ENCODE measurements at places on chromosomes 7 and 10.

GRCh38 chr10:79112881-79113431 is 44.2 kb downstream of the ZMIZ1 start:
- no peak for DNase-seq

GRCh38 chr10:12777840-12778585 is 223.5 kb downstream of the CCDC3 start:
- DNase-seq, result no peak

DNA sequence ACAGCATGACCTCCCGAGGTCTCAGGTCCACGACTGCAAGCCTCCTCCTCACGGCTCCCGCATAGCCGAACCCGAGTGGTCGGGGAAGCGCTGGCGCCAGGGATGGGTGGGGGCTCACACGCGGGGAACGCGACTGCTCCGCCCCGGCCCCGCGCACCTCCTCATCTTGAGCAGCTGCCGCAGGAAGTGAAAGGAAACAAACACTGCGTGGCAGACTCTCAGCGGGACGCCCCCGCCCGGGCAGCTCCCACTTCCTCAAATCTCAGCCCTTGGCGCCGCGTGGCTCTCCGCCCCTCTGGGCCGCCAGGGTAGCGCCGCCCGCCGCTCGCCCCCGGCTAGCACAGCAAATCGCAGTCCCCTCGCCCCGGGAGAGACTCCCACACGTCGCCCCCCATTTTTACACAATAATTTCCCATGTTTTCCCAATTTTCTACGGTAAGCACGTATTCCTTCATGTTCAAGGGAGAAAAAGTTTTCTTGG is at the start of gene TMEM243:
TSS of gene TMEM243 (minus strand) at position 188 of the 481 bp plus-strand sequence. CDS start 229 bp downstream, outside the sequence.
- peak; percentile 64 for DNase-seq

- DNase-seq, result peak; percentile 45
These were observed at the start of gene COPS6 for GRCh38 chr7:100088621-100089457. TSS of gene COPS6 (plus strand) at chr7:100088969. CDS start at chr7:100088991, 22 bp downstream.

- DNase-seq, result no peak
These were observed 22.6 kb downstream of the DYDC1 start for GRCh38 chr10:80333983-80334382.

Data from NCI-H526 (cell line).